NCI-H1417 treated with DMSO at 0.1 percent for 48 hours (cell line): ENCODE measurements at places on chromosomes 11 and 22.

- DNase-seq, result no peak
These were observed 5.1 kb upstream of the STIP1 start for GRCh38 chr11:64180891-64181290.

DNA sequence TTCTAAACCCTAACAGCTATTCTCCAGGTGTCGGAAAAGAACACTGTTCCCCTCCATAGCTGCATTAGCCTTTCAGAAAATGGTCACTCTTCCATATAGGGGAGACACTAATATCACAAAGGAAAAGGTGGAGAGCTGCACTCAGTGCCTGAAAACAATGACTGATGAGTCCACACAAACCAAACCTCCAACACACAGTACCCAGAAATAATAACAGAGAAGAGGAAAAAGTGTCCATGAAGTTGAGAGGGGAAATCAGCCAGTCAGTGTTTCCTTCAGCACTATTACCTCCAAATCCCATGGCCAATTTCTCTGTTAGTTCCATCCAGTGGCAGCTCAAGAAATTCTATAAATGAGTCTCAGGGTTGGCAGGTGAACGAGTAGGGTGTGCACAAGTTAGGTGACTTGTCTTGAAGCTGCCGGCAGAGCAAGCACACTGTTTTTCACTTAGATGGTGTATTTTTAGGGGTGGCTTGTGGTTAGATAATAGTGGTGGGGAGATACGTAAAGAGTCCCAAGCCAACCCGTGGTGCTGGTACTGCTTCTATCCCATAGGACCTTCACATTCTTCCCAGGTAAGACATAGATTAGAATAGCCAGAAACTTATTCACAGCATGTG, 84.5 kb upstream of the CHRM4 start:
- no peak for DNase-seq

DNA sequence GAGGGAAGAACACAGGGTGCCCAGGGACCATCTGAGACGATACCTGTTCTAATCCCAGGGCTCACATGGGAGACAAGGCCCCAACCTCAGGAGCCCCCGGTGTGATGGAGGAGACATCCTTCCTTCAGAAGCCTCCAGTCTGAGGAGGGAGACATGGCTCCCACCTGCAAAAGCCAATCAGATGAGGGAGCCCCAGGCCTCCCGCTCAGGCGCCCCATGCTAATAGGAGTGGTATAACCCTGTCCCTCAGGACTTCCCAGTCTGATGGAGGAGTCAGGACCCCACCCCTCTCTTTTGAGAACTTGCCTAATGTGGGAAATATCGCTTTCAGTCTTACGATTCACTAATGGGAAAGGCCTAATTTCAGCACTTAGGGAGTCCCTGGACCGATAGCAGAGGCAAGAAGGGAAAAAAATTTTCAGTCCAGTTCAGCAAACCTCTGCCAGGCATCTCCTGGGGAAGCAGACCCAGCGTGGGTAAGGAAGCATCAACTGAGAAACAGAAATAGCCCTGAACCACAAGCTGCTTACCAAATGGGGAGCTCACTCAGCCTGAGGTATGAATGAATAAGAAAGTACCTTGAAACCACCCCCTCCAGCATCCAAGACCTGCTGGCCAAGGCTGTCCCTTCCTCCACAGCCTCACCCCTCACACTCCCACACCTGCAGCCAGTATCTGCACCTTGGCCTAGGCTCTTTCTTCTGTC, 5.9 kb downstream of the ARRB1 start:
- DNase-seq, result no peak

- DNase-seq, result no peak
These were observed 18.3 kb upstream of the MICAL3 start for GRCh38 chr22:18042685-18043084.

DNA sequence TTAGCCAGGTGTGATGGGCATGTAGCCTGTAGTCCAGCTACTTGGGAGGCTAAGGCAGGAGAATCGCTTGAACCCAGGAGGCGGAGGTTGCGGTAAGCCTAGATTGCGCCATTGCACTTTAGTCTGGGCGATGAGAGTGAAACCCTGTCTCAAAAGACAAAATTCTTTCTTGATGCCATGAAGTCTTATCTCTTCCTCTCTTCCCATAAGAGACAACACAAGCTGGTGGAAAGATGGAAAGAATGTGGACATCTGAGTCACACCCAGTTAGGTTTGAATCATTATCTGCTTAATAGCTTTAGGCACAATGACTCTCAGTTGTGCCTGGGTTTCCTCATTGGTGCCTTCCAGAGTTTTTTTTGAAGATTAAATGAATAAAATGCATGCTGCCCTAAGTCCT, 35.3 kb downstream of the KREMEN1 start:
- DNase-seq, result no peak

DNA sequence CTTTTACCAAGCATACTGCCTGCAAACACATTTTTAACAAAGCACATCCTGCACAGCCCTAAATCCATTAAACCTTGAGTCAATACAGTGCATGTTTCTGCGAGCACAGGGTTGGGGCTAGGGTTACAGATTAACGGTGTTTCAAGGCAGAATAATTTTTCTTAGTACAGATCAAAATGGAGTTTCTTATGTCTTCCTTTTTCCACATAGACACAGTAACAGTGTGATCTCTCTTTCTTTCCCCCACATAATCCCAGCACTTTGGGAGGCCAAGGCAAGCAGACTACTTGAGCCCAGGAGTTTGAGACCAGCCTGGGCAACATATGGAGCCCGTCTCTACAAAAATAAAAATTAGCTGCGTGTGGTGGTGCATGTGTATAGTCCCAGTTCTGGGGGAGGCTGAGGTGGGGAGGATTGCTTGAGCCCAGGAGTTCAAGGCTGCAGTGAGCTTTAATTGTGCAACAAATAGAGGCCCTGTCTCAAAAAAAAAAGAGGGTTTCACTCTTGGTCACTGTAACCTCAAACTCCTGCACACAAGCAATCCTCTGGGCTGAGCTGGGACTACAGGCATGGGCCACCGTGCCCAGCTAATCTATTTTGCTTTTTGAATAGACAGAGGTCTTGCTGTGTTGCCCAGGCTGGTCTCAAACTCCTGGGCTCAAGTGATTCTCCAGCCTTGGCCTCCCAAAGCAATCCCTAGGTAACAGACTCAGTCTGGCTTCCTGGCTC, 19.7 kb upstream of the SLC3A2 start:
- DNase-seq, result no peak

- no peak for DNase-seq
These were observed 526 bp downstream of the TPST2 start for GRCh38 chr22:26589367-26589844.

- no peak for DNase-seq
These were observed 87.7 kb downstream of the TECTA start for GRCh38 chr11:121188776-121189175.

GRCh38 chr11:130729678-130730300, 186.5 kb downstream of the SNX19 start:
- DNase-seq, result no peak

DNA sequence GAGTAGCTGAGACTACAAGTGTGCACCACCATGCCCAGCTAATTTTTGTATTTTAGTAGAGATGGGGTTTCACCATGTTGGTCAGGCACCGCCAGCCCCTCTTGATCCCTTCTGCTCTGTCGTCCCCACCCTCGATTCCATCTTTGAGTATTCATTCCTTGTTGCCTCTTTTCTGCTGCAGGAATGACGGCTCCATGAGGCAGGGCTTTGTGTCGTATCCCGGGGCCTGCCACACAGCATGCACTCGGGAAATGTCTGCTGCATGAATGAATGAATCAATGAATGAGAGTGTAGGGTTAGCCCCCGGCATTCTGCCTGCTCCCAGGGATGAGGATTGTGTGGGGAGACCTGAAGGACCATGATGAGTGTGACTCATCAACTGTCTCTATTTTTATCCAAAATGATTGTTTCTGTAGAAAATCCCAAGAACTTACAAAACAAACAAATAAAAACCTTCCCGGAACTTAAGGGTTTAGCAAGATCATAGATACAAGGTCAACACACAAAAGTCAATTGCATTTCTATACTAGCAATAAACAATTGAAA, 54.6 kb upstream of the SLC22A12 start:
- no peak for DNase-seq

GRCh38 chr11:36443661-36444060, 66.4 kb downstream of the TRAF6 start:
- DNase-seq, result no peak

DNA sequence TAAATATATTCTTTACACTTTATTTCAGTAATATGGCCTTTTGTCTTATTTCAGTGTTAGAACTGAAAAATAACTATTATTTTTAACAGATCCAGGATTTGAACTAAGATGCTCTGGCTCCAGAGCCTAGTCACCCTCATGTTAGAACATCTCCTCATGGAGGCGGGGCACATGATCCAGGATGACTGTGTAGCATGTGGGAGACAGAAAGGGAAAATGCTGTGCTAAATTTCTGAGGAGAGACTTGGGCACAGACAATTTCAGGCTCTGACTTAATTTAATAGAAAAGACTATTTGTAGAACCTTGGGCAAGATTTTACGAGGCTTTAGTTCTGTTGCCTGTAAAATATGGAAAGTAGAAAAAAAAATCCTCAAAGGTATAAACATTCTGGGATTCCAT, 24.1 kb downstream of the CTSC start:
- DNase-seq, result no peak

DNA sequence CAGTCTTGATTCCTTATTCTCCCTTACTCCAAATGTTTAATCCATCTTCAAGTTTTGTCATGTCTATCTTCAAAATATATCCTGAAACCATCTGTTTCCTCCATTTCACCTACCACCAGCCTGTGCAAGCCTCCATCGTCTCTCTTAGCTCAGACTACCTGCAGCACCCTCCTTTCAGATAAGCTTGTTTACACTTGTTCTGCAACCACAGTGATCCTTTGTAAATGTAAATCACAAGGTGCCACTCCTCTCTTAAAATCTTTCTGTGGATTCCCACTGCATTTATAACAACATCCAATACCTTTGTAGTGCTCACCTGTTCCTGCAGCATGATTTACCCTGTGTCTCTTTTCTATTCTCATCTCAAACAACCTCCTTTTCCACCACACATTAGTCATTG, 31.8 kb upstream of the GPR83 start:
- DNase-seq, result no peak

DNA sequence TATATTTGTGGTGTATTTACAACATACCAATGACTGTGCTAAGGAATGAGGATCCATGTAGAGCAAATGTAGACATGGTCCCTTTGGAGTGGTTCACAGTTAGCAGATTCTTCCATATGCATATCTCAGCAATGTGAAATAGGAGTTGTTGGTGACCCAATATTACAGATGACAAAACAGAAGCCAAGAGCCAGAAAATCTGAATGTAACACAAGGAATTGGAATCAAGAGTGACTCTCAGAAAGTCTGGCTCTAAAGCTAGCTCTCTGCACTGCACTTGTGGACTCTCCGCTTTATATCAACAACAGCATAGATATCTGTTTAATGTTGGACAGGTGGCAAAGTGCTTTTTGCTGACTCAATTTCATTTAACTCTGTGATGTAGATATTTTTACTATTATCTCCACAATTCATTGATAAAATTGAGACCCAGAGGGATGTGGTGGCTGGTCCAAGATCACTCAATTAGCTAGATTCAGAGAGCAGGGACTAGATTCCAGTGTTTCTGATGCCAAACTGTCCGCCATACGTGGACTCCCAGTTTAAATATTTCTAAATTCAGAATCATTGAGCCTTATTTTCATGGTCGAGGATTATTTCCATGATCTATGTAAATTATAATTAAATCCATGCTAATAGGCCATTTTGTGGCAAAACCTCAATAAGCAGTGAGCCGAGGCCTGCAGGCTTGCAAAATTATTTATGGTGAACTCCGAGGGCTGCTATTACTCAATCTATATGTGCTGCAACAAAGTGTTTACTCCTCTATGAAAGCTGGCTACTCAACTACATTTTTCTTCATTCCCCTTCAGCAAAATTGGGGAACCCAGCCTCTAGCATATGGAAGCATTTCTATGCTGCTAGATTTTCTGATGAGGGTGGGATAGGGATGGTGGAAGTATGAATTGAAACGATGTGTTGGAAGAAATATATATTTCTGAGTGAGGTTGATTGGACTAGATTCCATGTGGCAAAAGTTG, 21.1 kb upstream of the TENM4 start:
- DNase-seq, result no peak

GRCh38 chr11:86211619-86212018, 32.9 kb upstream of the EED start:
- no peak for DNase-seq

GRCh38 chr11:78533399-78533798, 41.3 kb downstream of the NARS2 start:
- no peak for DNase-seq

DNA sequence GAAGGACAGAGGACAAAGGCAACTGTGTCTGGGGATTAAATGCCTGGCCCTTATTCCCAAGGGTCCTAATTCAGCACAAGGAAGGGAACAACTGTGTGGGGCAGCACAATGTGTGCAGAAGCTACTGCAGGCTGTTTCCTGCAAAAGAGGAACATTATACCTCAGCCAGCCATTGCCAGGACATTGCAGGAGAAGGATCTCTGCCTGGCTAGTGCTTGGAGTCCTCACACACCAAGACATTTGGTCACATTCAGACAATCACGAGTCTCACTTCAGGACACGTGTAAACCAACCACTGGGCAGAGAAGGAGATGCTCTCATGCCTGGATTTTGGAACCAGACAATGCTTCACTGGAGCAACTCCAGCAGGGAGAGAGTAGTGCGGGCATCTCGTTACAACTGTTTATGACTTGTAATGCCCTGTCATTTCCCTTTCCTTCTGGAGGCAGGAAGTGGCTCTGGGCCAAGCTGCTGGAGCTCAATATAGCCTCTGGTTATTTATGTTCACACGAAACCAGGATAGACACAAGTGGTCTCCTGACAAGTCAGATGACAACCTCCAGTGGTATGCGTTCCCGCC, 23.9 kb upstream of the ZC3H12C start:
- no peak for DNase-seq

- DNase-seq, result no peak
These were observed 5.5 kb downstream of the H19 start for GRCh38 chr11:1992111-1992510.

DNA sequence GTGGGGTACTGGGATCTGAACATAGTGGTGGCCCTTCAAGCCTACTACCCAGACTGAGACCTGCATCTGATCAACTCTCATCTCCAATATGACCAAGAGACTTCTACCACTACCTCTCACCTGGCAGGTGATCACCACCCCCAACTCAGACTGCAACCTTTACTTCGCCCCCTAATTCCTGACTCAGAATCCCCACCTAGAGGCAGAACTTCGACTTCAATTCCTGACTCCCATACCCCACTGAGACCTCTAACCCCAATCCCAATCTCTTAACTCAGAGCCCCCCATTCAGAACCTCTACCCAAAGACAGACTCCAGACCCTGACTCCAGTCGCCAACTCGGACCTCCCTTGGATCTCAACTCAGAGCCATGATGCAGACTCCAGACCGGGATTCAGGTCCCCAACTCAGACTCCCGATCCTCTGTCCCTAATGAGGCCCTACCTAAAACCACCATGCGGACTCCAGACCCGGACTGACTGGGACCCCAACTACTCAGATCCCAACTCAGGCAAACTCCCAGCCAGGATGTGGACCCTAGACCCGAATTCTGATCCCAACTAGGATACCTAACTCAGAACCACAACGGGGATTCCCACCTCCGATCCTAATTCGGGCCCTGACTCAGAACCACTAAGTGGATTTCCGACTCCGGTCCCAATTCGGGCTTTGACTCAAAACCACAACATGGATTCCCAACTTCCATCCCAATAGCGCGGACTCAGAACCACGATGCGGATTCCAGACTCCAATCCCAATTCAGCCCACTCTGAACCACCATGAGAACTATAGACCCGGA, 1.2 kb downstream of the KCNQ1OT1 start:
- no peak for DNase-seq
